Stimulated activated CD8-positive, alpha-beta memory T cell treated with anti-CD3 and anti-CD28 coated beads, Interleukin-2, amount 100 ng/mL, for 1 hour (primary cell): ENCODE measurements at places on chromosomes 2 and 18.

GRCh38 chr2:151826737-151827157, 1.5 kb downstream of the ARL5A start:
- no peak for DNase-seq

GRCh38 chr2:49165662-49166061, 11.3 kb upstream of the FSHR start:
- no peak for DNase-seq

DNA sequence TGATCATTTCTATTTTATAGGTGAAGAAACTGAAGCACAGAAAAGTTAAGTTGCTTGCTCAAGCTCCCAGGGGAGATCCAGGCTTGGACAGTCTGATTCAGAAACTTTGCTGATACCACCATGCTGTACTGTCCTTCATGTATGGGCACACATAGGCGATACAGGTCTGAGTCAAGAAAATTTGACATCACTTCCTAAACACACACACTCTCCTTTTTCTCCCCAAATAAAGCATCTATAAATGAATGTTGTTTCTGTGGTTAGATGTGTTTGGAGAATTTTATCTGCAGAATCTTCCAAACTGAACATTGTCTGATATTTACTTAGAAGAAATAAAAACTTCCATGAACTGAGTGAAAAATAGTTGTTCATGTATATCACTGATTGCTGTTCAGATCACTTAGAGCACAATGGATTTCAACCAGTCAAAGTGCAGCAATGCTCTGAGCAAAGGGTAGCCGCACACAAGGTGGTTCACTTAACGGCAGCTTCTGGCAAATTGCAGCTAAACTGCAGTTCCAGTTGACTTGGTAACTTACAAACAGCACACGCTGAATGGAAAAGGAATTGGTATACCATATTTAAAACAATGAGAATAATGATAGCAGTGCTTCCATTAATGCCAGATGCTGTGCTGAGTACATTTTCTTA, 10.0 kb upstream of the AGFG1 start:
- no peak for DNase-seq

DNA sequence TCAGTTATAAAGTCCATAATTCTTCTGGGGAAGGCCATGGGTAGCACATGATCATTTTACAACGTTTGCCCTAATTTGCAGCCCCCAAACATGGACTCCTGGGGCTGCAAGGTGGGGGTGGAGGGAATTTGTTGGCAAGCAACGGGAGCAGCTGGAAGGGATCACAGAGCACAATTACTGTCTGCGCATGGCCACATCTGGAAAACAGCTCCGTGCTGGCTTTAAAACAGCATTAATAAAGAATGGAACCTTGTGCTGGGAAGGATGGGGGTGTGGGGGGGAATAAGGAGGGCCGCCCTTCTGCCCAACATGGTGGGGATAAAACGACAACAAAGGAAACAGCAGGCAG, 60.9 kb upstream of the SLC14A2 start:
- no peak for DNase-seq

DNA sequence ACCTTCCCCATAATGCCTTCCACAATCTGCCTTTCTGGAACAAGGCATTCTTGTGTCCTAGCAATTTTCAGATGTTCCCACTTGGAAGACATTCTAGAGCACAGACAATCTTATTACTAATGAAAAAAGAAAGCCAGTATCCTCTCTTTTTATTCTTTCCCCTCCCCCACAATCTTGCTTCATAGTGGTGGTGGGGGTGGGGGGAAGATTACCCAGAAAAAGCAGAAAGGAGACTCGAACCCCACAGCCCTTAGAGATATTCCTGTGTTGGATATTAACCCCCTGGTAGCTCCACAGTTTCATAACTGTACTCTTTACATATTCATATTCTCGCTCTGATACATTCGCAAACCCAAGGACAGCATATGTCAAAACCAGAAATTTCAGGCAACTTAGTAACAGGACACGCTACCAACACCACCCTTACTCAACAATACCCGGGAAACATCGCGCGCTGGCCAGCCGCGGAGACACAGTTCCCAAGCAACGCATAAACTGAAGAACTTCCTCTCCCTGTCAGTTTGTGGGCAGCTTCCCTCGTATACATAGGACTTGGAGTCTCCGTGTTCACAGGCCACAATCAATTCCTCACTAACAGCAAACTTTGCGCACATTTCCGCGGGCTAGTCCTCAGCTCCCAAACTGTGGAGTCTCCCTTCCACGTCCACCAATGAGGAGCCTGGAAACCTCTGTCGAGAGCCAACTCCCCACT, 793 bp downstream of the NR4A2 start:
- DNase-seq, result no peak

- DNase-seq, result no peak
Observed at GRCh38 chr2:22855761-22856184, 529.2 kb upstream of the KLHL29 start.

GRCh38 chr2:11925295-11926066, 179.0 kb downstream of the LPIN1 start:
- DNase-seq, result no peak

DNA sequence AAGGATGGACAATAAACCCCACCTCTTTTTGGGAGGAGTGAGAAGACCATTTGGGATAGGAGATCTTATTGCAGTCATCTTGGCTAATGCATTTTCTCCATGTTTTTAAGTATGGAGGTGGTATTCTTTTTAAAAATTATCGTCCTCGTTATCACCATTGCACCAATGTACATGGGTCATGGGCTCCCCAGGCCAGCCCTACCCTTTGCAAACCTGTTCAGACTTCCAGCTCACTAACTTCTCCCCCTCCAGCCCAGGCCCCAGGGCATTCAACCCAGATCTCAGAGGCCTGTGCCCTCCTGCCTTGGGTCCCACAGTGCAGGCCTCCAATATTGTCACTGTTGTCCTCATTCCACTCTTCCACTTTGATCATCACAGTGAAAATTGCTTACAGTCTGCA, 68.4 kb downstream of the BCL2L11 start:
- DNase-seq, result no peak

- DNase-seq, result no peak
Observed at GRCh38 chr2:101106453-101107181, 44.6 kb downstream of the TBC1D8 start.

- peak; percentile 64 for DNase-seq
Observed at GRCh38 chr2:11129598-11130449, 25.4 kb upstream of the SLC66A3 start.
